ENCODE measurements at places on chromosomes 2 and 18.

DNA sequence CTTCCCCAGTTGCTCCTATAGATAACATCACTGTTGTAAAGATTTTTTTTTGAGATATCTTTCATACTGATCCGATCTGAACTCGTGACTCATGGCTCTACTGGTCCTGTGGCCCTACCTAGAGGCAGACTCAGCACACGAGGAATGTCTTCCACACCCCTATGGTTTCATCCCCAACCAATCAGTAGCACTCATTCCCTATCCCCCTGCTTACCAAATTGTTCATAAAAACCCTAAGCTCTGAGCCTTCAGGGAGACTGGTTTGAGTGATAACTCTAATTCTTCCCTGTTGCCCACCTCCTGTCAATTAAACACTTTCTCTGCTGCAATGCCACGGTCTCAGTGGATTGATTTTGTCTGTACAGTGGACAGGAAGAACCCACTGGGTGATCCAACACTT, 4.2 kb upstream of the SAP130 start:
- DNase-seq: no peak

DNA sequence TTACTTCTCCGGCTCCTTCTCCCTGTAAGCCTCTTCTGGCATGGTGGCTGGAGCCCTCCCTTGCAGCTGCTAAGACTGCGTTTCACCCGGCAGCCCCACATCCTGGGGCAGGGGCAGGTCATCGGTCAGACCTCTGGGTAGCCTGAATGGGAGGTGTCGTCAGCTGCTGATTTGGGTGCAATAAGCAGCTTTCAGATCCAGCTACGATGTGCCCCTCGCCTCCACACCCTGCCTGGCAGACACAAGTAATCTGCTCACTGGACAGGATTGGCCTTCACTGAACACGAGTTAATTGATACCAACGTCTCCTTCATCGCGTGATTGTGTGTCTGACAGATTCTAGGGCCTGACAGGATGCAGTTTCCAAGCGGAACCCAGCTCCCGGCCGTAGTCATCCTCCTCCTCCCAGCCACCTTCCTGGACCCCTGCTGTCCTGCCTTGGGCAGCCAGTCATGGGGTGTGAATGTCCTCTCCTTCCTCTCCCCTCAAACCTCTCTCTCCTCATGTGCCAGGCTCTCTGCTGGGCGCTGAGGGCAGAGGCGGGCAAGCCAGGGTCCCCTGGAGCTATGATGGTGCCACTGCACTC, 18.9 kb upstream of the PDIA6 start:
- no peak for DNase-seq

DNA sequence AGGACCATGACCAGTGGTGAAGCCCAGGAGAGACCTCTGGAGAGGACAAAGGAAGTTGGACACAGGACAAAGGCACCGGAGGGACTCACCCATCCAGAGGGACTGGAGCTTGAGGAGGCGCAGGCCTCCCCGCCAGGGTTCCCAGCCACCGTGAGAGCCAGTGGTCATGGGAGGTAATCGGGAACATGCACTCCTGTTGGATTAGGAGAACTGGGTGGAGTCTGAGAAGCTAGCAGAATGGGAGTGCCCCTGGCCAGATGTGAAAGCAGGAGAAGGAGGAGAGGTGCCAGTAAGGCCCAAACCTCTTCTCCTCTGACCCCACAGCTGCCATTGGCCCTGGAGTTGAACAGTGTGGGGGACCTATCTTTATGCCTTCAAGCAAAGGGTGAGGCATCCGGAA, 20.3 kb downstream of the POU3F3 start:
- no peak for DNase-seq

DNA sequence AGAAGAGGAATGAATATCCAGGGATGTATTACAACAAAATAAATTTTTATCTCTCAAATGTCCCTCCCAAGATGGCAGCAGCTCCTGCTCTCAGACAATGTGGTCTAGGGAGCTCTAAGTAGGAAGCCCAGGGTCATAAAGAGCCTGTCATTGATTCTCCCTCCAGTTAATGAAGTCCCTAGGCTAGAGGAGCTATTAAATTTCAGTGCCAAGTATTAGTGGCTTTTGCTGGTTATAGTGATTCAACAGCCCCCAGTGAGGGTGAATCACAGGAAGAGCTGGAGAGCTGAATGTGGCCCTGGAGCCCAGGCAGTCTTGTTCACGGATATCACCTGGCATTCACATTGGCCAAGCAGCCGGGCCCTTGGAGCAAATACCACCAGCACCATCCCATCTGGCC, 109.8 kb upstream of the YPEL5 start:
- DNase-seq: no peak
